NCI-H1694 (cell line): ENCODE measurements at places on chromosomes 16 and 17.

DNA sequence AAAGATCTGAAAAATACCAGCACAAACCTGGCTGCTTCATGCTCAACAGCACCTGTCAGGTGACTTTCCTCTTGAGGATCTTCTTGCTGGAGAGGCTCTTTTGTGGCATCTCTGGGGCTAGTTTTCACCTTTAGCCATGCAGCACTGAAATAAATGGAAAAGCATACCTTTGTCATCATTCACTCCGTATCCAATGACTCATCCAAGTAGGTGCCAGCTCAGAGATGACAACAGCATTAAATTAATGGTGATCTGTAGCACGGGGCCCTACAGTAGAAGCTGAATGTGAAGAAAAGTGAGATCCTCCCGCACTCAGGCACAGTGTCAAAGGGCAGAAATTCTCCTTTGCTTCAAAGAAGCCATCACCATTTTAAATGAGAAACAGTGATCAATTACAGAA lies 32.2 kb downstream of the KIAA0753 start:
- DNase-seq, result no peak

GRCh38 chr17:69030169-69030568 lies 30.6 kb downstream of the ABCA9 start:
- no peak for DNase-seq

DNA sequence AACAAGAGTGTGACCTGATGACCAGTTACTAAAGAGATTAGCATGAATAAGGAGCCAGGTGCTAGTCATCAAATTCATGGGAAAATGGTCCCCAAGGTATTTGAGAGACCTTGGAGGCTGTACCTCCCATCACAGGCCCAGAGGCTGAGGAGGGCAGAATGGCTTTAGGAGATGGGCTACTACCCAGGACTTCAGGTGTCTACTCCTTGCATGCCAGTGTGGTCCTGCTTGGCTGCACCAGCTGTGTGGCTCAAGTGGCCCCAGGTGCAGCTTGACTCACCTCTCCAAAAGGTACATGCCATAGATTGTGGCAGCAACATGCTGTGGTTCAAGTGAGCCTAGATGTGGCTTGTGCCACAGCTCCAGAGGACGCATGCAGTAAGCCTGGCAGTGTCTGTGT lies 56.5 kb downstream of the TANC2 start:
- no peak for DNase-seq

DNA sequence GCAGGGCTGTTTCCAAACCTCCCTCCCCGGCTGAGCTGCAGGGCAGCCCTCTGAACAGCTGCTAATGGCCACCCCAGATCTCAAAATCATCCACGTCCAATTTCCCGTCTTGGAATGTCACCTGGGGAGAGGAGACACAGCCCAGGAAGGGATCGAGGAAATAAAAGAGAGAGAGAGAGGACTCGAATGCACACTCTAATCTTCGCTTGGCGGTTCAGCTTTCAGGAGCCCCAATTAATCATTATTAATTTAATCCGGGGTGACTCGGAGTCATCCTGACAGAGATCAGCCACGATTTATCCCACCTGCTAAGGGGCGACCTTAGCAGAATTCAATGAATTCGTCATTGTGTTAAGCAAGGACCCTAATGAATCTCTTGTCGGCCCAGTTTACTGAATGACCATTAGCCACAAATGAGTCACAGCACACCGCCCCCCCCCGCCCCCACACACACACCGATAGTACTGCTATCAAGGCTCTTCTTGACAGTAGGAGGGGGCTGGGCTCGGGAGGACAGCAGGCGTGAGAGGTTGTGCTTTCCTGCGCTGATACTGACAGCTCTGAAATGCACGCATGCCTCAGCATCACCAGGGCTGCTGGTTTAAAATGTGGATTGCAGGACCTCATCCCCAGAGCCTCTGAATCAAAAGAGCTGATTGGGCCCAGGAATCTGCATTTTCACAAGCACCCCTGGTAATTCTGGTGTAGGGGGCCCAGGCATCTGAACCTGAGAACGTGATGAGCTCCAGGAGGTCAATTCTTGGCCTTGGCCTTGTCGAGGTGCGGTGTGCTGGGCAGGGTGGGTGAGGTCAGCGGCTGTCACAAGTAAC lies 190.0 kb upstream of the CIBAR2 start:
- DNase-seq, result no peak

DNA sequence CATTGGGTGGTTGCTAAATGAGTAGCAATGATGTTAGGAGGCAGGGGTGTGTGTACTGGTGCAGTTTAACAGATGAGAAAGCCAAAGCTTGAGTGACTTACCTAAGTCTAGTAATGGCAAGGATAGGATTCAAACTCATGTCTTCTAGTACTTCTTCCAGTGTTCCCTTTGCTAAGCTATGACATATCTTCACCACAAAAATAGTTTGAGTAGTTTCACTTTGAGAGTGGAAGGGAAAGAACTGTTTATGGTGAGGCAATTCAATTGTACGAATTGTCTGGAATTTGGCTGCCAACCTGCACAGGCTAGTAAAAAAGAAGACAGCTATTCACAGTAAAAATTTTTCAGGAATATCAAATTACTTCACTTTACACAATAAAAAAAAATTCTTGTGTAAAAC lies 138.0 kb downstream of the NLK start:
- DNase-seq, result no peak

- no peak for DNase-seq
Observed at GRCh38 chr16:7013990-7014389, 318.7 kb upstream of the RBFOX1 start.

DNA sequence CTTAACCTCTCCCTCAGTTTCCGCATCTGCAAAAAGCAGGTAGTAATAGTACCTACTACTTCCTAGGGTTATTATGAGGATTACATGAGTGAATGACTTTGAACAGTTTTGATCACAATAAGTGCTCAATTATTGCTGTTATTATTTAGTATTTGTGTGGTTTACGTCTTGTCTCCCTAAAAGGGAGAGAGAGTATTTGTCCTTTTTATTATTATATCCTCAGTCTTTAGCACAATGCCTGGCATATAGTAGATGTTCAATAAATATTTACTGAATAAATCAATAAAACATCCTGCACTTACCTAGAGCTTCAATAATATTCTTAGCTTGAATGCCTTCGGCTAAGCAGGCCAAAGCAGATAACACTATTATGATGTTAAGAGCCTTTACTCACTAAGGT lies 160.0 kb downstream of the TANC2 start:
- no peak for DNase-seq

DNA sequence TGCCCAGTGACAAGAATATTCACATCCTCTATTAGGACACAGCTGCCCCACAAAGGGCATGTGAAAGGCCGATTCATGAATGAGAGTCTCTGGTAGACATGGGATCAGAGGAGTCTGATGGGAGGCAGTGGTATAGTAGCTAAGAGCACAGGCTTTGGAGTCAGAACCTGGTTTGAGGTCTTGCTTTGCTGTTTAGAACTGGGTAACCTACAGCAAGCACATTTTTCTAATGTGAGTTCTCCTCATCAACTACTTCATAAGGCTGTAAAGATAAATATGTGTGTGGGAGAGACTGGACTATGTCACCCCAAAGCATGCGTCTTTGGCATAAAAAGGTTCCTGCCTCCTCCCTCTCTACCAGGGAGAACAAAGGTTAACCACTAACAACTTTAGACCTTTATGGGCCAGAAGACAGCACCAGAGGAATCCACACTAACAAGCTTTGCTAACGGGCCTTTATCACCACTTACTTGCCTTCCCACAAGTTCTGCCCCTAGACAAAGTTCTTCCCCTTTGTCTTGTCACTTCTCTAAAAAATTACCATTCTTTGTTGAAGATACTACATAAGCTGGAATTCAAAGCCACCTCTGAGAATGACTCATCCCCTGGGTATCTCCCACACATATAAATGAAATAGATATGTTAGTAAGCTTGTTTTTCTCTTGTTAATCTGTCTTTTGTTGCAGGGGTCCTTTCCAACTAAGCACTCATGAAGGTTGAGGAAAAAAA lies 21.1 kb downstream of the CDR2 start:
- DNase-seq, result no peak
